ENCODE measurements at places on chromosomes 5 and 9. TPM values are rescaled to one million over a fixed set of nuclear protein-coding genes. Genes with fewer than 3 reads are reported as not detected.

PCDHA1 gene
- total RNA-seq = not detected

IFNA8 gene
- total RNA-seq = not detected

CSF1R gene
- total RNA-seq = 1.5 TPM

PLAC8L1 gene
- 0.51 TPM for total RNA-seq

DNA sequence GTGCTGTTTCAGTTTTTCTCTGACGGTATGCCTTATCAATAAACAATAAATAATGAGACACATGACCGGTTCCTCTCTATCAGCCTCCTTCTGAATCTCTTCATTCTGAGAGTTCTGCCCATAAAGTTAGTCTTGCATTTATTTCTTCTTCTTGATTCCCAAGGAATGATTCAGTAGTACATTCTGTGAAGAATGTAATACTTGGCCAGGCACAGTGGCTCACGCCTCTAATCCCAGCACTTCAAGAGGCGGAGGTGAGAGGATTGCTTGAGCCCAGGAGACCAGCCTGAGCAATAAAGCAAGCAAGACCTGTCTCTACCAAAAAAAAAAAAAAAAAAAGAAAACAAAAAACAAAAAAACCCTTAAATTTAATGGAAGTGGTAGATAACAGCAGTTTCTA lies 53.9 kb downstream of the PAM start:
- DNase-seq = no peak
- no peaks in the 10 kb centered on the region for H3K27me3 ChIP-seq
- no peak overlapping the region for H3K4me3 ChIP-seq

GRCh38 chr5:150078802-150079689 lies 7.3 kb downstream of the CSF1R start:
- DNase-seq = no peak
- H3K4me1 ChIP-seq = peaks cover 27% of the 10 kb centered on the region
- H3K4me3 ChIP-seq = no peak overlapping the region

DNA sequence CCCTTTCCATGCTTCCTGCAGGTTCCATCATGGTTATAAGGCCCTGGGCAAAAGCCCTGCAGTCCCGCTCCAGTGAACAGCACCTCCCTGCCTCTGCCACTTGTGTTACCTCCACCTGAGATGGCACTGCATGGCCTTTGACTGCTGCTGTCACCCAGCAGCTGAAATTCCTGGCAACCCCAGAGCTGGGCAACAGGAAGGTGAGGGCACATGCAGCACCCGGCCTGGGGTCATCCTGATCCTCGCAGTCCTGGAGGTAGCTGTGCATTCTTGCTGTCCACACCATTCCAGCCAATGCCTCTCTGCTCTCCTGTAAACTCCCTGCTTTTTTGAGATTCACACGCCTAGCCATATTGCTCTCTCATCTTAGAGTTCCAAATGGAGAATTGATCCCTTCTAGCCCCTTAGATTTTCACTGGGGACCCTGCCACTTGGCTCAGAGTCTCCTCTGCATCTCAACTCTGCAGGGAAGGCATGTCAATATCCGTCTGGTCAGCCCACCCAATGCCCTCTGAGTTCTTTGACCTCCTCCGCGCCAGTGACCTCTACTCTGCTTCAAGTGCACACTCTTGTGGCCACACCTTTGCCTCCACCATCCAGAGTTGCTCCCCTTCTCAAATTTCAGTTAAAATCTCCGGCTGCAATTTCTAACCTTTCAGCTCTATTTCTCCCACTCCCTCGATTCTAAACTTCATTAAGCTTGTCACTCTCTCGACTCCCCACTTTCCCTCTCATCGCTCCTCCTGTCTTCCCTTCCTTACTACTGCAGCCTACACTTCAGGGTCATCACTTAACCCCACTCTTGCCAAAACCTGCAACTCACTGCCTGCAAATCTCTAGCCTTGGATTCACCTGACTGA lies 93.4 kb downstream of the ANKH start:
- H3K27ac ChIP-seq = no peak overlapping the region
- no peaks in the 10 kb centered on the region for H3K4me1 ChIP-seq
- H3K27me3 ChIP-seq = no peaks in the 10 kb centered on the region
- H3K36me3 ChIP-seq = no peaks in the 10 kb centered on the region
- H3K4me3 ChIP-seq = no peak overlapping the region

DNA sequence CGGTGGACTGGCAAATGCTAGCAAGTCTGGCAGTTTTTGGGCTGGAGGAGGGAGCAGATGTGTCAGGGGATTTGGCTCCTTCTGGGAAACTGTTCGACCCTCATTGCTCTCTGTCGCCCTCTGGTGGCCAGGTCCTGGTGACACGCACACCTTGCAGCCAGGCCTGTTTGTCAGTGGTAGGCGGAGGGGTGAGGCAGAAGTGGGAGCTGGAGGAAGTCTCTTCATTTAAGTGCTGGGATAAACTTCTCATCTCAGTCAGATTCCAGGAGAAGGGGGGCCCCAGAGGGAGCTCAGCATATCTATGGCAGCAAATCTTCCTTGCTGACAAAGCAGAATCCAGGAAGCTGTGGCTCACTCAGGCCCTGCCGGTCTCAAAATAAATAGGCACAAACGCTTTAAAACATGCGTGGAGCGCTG lies 326.5 kb downstream of the ZSWIM6 start:
- no peaks in the 10 kb centered on the region for H3K4me1 ChIP-seq
- H3K4me3 ChIP-seq = no peak overlapping the region
- H3K27ac ChIP-seq = no peak overlapping the region
- no peaks in the 10 kb centered on the region for H3K36me3 ChIP-seq
- DNase-seq = peak; percentile 77
- no peaks in the 10 kb centered on the region for H3K27me3 ChIP-seq

DNA sequence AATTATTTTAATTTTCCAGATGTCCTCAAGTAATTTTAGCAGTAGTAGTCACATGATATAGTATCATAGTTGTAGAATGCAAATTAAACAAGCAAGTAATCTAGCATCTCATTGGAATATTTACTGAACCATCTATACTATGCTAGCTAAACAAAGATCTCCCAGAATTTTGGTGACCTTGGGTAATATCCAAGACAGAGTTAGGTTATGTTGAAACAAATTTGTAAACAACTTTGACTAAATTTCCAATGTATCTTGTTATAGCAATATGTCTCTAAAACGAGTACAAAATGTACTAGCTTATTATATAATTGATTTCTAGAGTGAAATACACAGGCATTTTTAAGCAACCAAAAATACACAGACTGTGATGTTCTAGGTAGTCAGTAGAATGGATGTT lies 41.5 kb downstream of the VCAN start:
- no peak overlapping the region for H3K4me3 ChIP-seq
- no peaks in the 10 kb centered on the region for H3K4me1 ChIP-seq
- DNase-seq = no peak
- H3K27ac ChIP-seq = no peak overlapping the region
- no peaks in the 10 kb centered on the region for H3K36me3 ChIP-seq

DNA sequence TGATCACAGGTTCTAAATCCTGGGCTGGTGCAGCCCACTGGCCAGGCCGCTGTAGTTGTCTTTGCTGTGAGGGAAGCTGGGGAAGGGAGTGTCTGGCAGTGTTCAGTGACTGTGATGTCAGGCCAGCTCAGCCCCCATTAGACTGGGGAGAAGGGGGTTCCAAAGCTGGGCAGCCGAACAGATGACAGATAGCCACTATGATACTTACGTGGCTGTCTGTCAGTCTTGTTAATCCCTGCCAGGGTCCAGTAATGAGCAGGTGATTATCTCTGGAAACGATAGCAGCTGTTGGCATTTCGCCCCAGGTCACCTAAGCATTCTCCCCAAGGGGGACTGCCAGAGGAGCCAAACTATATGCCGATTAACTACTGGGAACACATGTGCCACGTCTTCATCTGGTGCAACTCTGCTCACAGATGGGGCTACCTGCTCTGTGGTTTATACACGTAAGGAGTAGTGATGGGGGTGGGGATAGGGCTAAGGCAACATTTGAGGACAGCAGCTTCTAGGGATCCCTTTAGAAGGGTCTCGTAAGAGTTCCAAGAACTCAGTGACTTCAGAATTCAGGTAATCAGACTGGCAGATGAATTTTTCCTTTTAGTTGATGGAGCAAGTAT lies 396.3 kb downstream of the KDM4C start:
- peaks cover 16% of the 10 kb centered on the region for H3K4me1 ChIP-seq
- no peak for DNase-seq
- H3K27me3 ChIP-seq = no peaks in the 10 kb centered on the region
- peaks cover 4% of the 10 kb centered on the region for H3K36me3 ChIP-seq
- no peak overlapping the region for H3K27ac ChIP-seq
- H3K4me3 ChIP-seq = no peak overlapping the region

DNA sequence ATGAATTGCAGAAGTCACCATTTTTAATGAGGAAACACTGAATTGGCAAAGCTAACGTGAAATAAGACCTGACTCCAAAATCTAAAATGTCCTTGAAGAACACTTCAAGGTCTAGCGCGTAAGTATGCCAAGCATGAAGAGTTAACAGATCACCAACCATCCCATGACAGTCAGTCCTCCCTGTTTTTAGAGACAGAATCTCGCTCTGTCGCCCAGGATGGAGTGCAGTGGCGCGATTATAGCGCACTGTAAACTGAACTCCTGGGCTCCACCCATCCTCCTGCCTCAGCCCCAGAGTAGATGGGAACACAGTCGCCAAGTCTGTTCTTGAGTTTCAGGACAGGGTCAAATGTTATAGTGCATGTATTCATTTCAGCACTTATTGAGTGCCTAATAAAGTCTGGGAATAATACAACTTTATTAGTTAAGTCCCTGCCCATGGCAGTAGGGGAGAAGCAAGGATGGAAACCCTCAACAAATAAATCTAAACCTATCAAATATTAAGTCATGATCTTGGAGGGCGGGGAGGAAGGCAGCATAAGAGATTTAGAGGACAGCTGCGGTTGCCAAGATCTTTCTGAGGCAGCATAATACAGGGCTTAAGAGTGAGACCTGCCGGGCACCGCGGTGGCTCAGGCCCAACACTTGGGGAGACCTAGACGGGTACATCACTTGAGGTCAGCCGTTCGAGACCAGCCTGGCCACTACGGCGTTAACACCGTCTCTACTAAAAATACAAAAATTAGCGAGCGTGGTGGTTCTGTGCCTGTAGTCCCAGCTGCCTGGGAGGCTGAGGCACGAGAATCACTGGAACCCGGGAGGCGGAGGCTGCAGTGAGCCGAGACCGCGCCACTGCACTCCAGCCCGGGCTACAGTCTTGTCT lies 1.1 kb downstream of the ATPSCKMT start:
- peak overlapping the region; percentile 92 for H3K27ac ChIP-seq
- DNase-seq = no peak
- no peaks in the 10 kb centered on the region for H3K27me3 ChIP-seq
- peaks cover 4% of the 10 kb centered on the region for H3K36me3 ChIP-seq
- H3K4me3 ChIP-seq = no peak overlapping the region

DNA sequence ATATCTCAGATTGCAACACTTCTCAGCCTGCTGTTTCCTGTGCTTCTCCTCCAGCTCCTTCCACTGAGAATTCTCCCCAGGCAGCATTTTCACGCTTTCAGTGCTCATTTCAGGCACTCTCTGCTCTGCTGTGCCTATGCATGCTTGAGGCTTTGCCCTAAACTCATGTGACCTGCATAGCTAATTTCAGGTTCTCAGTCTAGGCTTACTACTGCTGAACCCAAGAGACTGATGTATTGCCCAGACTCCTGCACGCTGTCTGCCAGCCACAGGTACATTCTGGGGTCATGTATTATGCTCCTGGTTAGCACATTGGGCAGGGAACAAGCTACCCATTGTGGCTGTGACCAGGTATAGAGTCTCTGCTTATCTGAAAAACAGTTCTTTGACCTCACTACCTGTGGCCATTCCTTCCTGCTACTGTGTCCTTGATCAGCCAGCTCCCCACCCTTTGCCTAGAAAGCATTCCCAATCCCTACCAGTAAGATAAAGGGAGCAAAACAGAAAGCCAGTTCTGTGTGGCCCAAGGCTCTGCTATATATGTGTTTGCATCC lies 34.7 kb downstream of the PIP5K1B start:
- H3K4me3 ChIP-seq = no peak overlapping the region
- no peak for DNase-seq
- H3K27ac ChIP-seq = no peak overlapping the region
- H3K27me3 ChIP-seq = no peaks in the 10 kb centered on the region
- peaks cover 16% of the 10 kb centered on the region for H3K36me3 ChIP-seq
- peaks cover 6% of the 10 kb centered on the region for H3K4me1 ChIP-seq

DNA sequence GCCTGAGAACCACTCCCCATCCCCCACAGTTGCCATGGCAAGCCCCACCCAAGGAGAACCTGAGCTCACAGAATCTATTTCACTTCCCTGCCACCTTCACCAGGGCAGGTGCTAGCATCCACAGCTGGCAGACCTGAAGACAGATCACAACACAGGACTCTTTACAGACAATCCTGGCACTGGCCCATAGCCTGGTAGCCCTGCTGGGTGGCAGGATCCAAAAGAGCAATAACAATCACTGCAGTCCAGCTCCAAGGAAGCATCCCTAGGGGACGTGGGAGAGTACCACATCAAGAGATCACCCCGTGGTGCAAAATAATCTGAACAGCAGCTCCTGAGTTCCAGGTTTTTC lies 463.2 kb upstream of the PIK3R1 start:
- no peaks in the 10 kb centered on the region for H3K36me3 ChIP-seq
- H3K4me1 ChIP-seq = no peaks in the 10 kb centered on the region
- no peak overlapping the region for H3K27ac ChIP-seq
- no peak overlapping the region for H3K4me3 ChIP-seq
- no peak for DNase-seq

- no peak overlapping the region for H3K27ac ChIP-seq
- no peaks in the 10 kb centered on the region for H3K4me1 ChIP-seq
- no peaks in the 10 kb centered on the region for H3K36me3 ChIP-seq
- no peak for DNase-seq
- no peaks in the 10 kb centered on the region for H3K27me3 ChIP-seq
- H3K4me3 ChIP-seq = no peak overlapping the region
These were observed 106.5 kb upstream of the HAPLN1 start for GRCh38 chr5:83827111-83827557.

DNA sequence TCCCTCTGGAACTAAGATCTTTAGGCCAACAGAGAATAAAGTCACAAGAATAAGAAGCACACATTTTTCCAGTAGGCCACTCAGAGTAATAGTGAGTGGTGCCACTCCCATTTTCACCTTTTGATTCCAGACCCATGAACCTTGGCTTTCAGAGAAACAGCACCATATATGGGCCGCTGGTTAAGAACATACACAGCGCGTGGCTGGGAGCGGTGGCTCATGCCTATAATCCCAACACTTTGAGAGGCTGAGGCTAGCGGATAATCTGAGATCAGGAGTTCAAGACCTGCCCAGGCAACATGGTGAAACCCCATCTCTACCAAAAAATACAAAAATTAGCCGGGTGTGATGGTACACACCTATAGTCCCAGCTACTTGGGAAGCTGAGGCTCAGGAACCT lies 15.6 kb upstream of the PTGES start:
- H3K4me1 ChIP-seq = no peaks in the 10 kb centered on the region
- DNase-seq = no peak
- no peak overlapping the region for H3K4me3 ChIP-seq
- H3K36me3 ChIP-seq = no peaks in the 10 kb centered on the region
- H3K27ac ChIP-seq = no peak overlapping the region

DNA sequence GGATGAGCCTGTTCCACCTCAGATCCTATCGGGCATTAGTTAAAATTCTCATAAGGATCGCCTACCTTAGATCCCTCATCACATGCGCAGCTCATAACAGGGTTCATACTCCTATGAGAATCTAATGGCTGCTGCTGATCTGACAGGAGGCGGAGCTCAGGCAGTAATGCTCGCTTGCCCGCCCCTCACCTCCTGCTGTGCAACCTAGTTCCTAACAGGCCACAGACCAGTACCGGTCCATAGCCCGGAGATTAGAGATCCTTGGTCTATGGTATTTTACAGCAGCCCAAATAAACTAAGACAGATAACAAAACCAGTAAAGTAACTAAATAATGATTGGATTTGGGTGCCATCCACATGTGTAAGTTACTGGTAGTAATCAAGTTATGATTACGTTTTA lies 17.5 kb downstream of the GOLPH3 start:
- no peak overlapping the region for H3K4me3 ChIP-seq
- DNase-seq = no peak
- H3K27ac ChIP-seq = no peak overlapping the region
- H3K4me1 ChIP-seq = peaks cover 4% of the 10 kb centered on the region
- H3K36me3 ChIP-seq = peaks cover 4% of the 10 kb centered on the region
